SHP77 (cell line): ENCODE measurements at places on chromosomes 5 and 9.

DNA sequence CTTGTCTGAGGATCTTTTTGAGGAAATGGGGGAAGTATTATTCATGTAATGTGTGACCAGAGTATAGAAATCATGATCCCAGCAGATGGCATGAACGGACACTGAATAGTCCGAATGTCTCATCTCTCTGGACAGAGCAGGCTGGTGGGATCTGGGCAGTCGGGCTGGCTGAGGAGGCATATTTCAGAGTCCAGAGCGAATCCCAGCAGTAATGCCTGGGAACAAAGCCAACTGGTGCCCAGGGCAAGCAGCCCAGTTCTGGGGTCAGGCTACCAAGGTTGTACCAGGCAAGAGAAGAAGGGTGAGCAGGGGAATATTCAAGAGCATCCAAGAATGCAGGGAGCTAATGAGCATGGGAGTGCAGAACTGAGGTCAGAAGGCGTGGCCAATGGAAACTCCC lies 306.4 kb downstream of the ZSWIM6 start:
- no peak for DNase-seq

GRCh38 chr5:139651043-139651834 lies 3.1 kb downstream of the CXXC5 start:
- DNase-seq, result peak; percentile 62

GRCh38 chr5:106140101-106140500 lies 1530.6 kb downstream of the EFNA5 start:
- no peak for DNase-seq

DNA sequence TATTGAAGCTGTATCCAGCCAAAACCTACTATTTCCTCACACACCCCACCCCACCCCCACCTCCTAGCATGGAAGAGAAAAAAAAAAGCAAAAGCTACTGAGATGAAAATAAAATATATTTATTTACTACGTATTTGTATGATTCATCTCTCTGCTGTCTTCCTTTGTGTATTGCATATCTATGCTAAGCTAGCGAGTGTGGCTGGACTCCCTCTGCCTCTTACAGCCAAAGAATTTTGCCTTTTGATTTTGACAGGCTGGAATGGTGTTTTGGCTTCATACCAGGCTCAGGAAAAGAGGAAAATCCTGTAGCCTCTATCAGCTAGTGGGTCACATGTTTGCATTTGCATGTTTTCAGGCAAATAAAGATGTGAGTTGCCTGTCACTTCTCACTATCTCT lies 2.2 kb downstream of the ABLIM3 start:
- no peak for DNase-seq

DNA sequence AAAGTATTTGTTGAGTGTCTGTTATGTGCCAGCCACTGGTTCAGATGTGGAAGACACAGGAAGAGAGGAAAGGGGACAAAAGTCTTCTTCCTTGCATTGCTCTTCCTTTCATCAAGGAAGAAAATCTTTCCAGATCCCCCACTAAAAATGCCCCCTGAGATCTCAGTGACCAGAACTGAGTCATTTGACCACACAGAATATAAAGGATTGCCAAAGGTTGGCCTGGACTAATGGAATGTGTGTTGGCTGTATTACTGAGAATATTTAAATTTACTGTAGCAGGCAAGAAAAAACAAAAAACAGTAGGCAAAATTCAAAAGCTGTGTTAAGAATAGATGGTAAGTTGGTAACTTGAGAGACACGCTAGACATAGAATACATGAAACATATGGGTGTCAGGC lies 10.0 kb upstream of the SEPTIN8 start:
- DNase-seq, result no peak

GRCh38 chr5:138212828-138213160 lies 329 bp downstream of the CDC23 start:
- no peak for DNase-seq

GRCh38 chr5:137114529-137114928 lies 384.6 kb downstream of the SPOCK1 start:
- no peak for DNase-seq

- DNase-seq, result no peak
These were observed 600.1 kb upstream of the RGMB start for GRCh38 chr5:98173334-98173733.

- DNase-seq, result no peak
These were observed 138.7 kb upstream of the NR3C1 start for GRCh38 chr5:143541943-143542797.

DNA sequence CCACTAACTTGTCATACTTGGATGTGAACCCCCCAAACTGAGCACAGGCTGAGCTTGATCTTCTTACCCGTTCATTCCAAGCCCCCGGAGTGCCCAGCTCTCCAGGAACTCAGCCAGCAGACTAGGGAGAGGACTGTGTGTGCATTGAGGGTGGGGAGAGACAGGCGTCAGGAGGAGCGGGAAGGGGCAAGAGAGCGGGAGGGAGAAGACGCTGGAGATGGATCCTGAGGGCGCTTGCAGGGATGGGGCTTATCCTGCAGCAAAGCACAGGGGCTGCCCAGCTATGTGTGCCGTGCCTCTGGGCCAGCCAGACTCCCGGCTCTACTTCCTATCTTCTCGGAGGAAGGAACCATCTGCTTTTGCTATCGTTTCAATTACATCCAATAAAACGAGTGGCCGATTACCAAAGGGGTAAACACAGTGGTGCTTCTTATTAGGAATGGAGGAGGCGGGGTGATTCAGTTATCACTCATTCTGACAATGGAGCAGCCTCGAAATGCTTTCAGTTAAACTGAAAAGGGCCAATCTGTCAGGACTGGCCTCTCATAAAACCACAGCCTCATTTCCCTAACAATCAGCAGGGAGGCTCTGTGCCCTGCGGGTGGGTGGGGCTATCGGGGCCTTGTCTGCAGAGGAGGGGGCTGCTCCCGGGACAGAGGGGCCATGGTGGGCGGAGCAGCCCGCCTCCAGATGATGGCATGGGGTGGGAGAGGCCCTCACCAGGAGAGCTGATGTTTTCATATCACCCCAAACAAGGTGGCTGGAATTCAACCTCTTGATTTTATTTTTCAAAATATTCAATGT lies 168.2 kb downstream of the DAB2IP start:
- no peak for DNase-seq

- peak; percentile 81 for DNase-seq
These were observed 1.6 kb upstream of the ANXA2R start for GRCh38 chr5:43041669-43042175.

GRCh38 chr5:178525906-178526732 lies 64.1 kb downstream of the COL23A1 start:
- no peak for DNase-seq

DNA sequence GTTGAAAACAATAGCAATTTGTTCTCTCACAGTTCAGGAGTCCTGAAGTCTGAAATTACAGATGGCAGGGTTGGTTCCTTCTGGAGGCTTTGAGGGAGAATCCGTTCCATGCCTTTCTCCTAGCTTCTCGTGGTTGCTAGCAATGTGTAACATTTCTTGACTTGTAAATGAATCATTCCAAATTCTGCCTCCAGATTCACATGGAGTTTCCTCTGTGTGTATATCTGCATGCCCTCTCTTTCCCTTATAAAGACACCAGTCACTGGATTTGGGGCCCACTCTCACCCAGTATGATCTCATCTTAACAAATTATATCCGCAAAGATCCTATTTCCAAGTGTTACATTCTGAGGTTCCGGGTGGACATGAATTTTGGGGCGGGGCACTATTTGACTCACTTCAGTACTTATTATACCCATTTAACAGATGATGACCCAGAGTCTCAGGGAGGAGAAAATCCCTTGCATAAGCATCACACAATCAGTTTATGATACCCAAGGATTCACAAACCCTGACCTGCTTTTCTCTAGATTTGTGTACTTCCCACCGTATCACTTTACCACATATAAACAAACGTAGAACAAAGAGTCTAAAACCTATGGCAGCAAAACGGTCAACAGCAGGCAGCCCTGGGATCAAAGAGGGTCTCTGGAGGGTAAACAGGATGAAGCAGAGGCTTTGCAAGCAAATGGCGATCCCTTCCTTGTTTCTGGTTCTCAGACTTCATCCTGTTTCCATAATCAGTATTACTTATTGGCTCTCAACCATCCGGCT lies 93.7 kb downstream of the C9orf152 start:
- no peak for DNase-seq
